Keratinocyte (primary cell): ENCODE measurements at places on chromosomes 1 and 21.

GRCh38 chr1:223140611-223141405 lies 2.2 kb downstream of the TLR5 start:
- DNase-seq = no peak

DNA sequence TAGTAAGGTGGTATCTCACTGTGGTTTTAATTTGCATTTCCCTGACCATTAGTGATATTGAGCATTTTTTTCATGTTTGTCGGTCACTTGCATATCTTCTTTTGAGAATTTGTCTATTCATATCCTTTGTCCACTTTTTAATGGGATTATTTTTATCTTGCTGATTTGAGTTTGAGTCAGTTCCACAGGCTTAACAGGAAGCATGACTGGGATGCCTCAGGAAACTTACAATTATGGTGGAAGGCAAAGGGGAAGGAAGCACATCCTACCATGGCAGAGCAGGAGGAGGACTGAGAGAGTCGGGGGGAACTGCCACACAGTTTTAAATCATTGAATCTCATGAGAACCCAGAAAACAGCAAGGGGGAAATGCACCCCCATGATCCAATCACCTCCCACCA lies 51.1 kb downstream of the ODF2L start:
- DNase-seq = no peak

DNA sequence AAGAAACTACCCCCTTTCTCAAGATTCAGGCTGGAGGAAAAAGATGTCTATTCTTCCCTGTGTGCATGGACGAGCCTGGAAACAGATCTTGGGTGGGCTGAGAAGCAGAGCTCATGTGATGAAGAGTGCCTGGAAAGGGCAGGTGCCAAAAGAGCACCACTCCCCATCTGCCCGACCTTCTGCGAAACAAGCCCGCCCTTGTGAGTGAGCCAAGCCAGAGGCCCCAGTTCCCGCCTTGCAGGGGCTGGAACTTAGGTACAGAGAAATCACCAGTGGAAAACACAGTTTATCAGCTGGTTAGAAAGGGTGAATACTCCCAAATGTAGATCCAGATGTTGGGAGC lies 26.7 kb upstream of the A3GALT2 start:
- no peak for DNase-seq

DNA sequence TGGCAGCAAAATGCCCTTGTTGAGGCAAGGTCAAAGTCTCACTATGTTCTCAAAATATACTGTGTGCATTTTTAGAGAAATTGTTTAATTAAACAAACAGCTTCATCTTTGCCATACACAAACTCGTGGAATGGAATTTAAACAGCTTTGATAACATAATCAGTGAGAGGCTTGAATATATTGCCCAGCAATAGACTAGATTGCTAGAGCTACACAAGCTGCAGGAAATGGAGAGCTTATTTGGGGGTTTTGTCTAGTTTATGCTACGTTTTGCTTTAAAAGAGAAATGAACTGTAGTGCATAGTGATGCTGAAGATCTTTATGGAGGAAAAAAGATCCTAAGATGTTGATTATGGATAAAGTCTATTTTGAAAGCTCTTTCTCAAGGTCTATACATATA lies 166.8 kb upstream of the HMCN1 start:
- DNase-seq = no peak

GRCh38 chr1:235113183-235113917 lies 15.3 kb downstream of the TOMM20 start:
- no peak for DNase-seq
